Activated CD4-positive, alpha-beta T cell treated with anti-CD3 and anti-CD28 coated beads, Interleukin-2, Interleukin-4, amounts not matched to agents 100 ng/mL and 50 ng/mL, durations not matched to agents 16 hours and 8 hours (primary cell): ENCODE measurements at places on chromosomes 6 and 20.
A peak's percentile ranks its signal among the peaks of the same experiment; 100 is the strongest.

DNA sequence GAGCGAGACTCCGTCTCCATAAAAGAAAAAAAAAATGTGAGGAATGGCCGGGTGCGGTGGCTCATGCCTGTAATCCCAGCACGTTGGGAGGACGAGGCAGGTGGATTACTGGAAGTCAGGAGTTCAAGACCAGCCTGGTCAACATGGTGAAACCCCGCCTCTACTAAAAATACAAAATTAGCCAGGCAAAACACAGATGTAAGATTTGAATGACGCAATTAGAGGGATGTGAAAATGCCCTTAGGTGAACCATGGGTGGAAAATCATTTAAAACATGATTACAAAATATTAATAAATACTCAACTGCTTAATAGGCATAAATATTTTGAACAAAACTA, 20.9 kb downstream of the COL9A3 start:
- no peak for DNase-seq

DNA sequence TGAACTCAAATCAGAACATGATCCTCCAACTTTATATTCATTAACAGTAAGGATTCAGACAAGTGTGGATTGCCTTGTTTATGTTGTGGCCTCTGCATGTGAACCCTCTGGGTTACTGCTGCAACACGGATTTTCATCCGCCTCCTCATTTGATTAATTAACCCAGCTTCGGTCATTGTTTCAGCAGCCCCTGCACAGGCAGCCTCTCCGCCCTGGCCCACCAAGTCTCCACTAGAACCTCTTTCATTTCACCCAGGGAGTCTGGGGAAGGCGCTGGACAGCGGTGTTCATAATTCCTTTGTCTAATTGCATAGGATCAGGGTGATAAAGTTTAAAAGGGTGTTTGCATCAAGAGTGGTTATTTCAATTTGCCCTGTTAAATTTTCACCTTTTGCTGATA, 15.7 kb downstream of the NKX2-2 start:
- no peak for DNase-seq

GRCh38 chr6:101595276-101595675, 201.8 kb downstream of the GRIK2 start:
- DNase-seq = no peak

DNA sequence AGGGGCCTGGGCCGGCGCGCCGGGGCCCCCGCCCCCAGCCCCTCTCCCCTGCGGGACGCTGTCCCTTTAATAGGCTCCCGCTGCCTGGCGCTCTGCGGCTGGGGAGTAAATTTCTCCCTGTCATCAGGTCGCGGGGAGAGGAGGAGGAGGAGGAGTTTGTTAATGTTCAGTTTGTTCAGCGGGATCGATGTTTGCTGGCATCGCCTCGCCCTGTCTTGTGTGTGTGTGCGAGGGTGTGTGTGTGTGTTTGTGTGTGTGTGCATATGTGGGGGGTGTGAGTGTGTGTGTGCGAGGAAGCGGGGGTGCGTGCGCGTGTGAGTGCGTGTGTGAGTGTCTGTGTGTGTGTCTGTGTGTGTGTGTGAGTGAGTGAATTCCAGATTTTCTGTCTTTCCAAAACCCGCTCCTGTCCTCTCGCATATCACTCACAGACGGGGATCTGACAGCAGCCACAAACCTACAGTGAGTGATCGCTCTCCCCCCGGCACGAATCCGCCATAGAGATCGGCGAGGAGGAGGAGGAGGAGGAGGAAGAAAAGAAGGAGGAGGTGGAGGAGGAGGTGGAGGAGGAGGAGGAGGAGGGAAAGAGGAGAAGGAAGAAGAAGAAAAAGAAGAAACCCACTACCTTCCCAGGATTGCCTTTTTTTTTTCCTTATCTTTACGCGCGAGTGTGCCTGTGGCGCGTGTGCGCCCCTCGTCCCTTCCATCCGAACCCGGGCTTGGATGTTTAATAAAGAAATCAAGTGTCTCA, at the start of gene TSHZ2:
Gene TSHZ2 (plus strand): TSS at position 169 of the 748 bp plus-strand sequence. CDS start 936 bp downstream, outside the sequence.
- peak; percentile 64 for DNase-seq

DNA sequence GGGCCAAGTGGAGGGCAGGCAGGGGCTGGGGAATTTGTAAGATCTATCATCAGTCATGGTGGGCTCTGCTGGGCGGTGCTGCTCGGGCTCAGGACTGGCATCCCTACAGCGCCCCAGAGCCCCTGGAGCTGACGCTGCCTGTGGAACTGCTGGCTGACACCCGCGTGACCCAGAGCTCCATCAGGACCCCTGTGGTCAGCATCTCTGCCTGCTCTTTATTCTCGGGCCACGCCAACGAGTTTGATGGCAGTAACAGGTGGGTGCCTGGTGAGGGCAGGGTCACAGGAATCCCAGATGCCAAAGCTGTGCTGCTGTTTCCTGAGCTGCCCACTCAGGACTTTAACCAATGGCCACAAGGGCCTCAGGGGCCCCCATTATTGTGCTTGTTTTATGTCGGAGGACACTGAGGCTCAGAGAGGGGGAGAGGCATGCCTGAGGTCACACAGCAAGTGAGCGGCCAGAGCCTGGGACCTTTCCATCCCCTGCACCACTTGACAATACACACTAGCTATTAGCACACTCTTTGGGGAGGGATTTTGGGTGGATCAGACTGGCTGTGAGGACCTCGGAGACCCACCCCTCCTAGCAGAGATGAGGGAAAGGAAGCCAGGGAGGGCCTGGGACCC, 6.3 kb downstream of the BPIFB2 start:
- DNase-seq = no peak

GRCh38 chr6:93549868-93550267, 130.5 kb upstream of the EPHA7 start:
- DNase-seq = no peak

- no peak for DNase-seq
Observed at GRCh38 chr6:6074190-6074589, 67.5 kb upstream of the NRN1 start.

GRCh38 chr6:20441921-20442320, 40.2 kb downstream of the E2F3 start:
- DNase-seq = no peak

- DNase-seq = peak; percentile 48
Observed at GRCh38 chr20:51022803-51023616, at the start of gene KCNG1. Gene KCNG1, minus strand, starts transcription at chr20:51023107. Its CDS starts 12,769 bp downstream, at chr20:51010338.

- DNase-seq = no peak
Observed at GRCh38 chr6:153553627-153554026, 422.5 kb upstream of the RGS17 start.

DNA sequence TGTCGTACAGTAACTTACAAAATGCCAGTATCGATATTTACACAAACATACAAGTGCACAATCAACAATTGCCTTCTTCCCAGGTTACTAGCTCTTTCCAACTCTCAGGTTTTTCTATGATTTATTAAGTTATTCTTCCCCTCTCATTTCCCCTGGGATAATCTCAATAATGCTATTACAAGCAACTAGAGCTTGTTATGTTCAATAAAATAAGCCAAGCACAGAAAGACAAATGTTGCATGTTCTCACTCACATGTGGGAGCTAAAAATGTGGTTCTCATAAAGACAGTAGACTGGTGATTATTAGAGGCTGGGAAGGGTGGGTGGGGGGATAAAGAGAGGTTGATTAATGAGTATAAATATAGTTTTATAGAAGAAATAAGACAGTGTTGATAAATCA, 577.1 kb downstream of the HACE1 start:
- no peak for DNase-seq

- no peak for DNase-seq
Observed at GRCh38 chr6:109229536-109229935, 134.2 kb downstream of the CEP57L1 start.

- no peak for DNase-seq
Observed at GRCh38 chr6:39707962-39708683, 17.1 kb downstream of the KIF6 start.

DNA sequence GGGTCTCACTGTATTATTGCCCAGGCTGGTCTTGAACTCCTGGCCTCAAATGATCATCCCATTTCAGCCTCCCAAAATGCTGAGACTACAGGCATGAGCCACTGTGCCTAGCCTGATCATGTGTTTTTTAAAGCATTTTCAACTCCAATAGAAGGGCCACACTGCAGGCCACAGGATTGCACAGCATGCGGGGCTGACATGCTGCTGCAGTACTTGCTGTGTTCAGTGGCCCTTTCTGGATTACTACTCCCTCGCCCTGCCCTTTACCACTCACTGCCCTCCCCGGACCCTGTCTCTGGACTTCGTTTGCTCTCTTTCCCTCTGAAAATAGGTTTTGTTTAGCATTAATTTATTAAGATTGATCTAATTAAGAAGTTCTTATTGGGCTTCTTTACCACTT, 37.3 kb downstream of the HECA start:
- no peak for DNase-seq

DNA sequence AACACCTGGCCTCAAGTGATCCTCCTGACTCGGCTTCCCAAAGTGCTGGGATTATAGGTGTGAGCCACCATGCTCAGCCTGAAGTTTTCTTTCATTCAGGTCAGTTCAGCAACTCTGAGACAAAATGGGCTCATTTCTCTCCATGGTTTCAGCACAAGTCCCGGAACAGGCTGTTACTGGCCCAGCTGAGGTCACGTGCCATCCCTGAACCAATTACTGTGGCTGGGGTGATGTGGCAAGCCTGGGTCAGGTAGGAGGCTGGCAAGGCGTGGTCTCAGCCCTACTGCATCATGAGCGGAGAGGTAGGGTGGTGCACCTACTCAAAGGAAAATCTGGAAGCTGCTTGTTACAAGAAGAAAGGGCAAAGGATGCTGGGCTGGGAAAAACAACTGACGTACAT, 326.4 kb downstream of the KIF16B start:
- DNase-seq = no peak

GRCh38 chr6:125406741-125407140, 105.0 kb upstream of the HDDC2 start:
- DNase-seq = no peak

GRCh38 chr20:47487175-47487917, 14.3 kb upstream of the NCOA3 start:
- peak; percentile 97 for DNase-seq

DNA sequence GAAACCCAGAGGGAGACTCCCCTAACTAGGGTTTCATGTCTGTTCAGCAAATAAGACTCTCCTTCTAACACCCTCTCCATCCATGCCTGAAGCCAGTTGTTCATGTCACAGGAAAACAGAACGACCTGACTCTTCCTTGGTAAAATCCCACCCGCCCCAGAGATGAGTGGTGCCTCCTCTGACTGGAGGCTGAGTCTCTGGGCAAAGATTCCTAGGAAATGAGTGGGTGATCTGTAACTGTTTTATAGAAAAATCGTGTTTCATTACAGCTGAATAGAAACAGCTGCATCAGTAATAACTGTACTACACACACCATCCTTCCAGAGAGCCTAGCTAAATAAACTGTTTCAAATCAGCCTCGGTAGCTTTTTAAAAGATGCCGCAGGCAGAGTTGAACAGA, 37.4 kb upstream of the MRPS10 start:
- DNase-seq = no peak

DNA sequence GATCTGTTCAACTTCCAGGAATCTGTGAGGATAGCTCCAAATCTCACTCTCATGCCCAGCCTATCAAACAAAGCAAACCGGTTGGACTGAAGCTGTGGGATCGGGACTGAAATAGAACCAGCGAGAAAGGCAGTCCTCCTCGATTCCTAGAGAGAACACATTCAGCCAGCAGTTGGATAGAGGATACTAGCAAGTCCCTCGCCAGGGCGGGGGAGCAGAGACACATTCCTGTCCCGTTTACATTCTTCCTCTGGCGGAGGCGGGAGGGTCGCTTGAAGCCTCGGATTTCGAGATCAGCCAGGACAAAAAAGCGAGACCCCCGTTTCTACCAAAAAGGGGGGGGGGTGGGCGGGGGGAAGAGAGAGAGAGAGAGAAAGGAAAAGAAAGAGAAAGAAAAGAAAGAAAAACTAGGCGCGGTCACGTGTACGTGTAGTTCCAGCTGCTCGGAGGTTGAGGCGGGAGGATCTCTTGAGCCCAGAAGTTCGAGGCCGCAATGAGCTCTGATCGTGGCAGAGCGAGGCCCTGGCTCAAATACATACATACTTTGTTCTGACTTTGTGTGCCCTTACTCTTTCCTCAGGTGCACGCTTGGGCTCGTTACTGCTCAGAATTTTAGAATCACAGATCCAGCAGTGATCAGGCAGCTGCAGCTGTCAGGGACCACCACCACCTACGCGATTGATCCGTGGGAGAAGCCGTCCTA, 19.5 kb downstream of the ZNF311 start:
- DNase-seq = peak; percentile 14

DNA sequence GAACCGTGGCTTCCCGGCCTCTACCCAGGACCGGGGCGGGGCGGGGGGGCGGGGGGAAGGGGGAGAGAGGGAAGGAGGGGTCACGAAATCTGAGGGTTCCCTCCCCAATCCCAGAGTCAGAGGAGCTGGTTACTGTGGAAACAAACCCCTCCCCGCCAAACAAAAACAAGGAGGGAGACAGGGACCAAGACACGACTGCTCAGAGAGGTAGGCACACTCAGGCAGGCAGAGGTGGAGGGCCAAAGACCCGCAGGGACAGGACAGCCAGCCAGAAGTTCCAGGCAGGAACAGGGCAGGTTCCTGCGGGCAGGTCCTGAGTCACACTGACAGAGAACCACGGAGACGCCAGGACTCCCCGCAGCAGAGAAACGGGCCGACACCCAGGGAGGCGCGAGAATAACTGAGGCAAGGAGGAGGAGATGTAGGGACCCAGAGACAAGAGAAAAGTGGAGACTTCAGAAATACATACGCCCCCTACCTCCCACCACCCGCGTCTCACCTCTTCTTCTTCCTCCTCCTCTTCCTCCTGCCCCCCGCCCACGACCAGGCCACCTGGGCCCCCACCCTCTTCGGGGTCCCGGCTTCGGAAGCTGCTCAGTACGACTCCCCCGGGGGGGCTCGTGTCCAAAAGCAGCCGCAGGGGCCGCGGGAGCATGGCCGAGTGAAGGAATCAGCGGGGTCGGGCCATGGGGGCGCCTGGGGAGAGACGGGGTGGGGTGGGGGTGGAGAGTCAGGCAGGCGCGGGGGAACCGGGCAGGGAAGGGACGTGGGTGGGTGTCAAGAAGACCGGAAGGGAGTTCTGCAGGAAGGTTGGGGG, 578 bp downstream of the RGL2 start:
- peak; percentile 65 for DNase-seq

- DNase-seq = no peak
Observed at GRCh38 chr6:136963259-136963658, 41.2 kb downstream of the SLC35D3 start.
